Lung (tissue), 17 donors: ENCODE measurements at places on chromosomes 11 and 22. TPM values are rescaled to one million over a fixed set of nuclear protein-coding genes. Genes with fewer than 3 reads are reported as not detected.
A peak's percentile ranks its signal among the peaks of the same experiment; 100 is the strongest.

GRCh38 chr11:2517386-2518064 is 72.7 kb downstream of the KCNQ1 start:
- DNase-seq, result peak; percentile 11

Gene KCNE3
- 10.8 TPM for total RNA-seq

Gene OR4X2
- not detected for total RNA-seq

Gene PTPRCAP
- total RNA-seq, result 13.7 TPM

Gene MS4A6E
- total RNA-seq, result 2.6 TPM

DNA sequence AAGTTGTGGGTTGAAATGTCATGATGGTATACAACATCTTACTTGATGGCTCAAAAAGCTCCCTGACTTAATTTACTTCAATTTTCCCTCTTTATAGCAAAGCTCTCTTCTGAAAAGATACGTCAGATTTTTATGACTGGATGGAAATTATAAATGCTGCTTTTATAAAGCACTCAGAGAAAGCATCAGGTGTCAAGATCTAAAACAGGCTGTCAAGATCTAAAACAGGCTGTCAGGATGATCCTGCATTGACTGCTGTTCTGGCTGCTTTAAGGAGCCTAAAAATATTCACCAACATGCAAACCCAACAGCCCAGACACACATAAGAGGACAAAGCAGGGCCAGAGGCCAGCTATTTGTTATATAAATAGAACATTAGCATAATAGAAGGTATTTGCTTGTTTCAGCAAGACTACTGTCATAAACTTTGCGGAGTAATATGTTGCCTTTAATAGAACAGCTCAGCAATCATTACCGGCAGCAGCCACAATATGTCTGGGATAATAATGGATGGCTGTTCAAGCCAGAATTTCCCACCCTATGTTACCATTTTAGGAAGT is 77.3 kb upstream of the ANO5 start:
- no peak for DNase-seq

Gene INSC
- 0.89 TPM for total RNA-seq

Gene HSPB2
- 4.8 TPM for total RNA-seq

DNA sequence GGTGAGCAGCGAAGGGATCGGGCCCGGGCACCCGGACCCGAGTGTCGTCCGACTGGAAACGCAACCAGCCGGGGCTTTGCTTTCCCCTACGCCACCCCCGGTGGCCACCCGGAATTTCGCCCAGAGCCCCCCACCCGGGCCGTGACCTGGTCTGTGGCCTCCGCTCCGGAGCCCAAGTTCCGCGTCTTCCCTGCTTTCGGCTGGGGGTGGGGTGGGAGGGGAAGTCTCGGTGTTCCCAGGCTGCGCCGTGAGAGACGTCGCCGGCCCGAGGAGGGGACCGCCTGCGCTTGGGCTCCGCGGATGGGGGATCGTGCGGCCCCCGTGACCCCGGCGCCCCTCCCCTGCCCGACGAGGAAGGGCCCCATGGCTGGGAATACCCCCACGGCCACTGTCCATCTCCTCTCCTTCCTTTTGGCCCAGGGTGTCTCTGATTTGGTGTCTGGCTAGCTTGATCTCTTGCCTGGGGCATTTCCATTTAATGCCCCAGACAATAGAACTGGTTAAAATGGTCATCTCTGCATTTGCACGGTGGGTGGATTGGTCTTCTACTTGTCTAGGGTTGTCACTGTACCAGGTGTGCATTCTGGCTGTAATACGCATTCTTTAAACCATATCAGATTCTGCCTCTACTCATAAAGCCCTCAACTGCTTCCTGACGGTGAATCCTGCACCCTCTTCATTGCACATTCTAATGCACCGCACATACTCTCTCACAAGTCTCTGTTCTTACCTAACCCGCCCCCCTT is 789 bp downstream of the SIK2 start:
- DNase-seq, result peak; percentile 55

GRCh38 chr11:118186346-118187107 is 10.1 kb upstream of the SCN2B start:
- no peak for DNase-seq

DNA sequence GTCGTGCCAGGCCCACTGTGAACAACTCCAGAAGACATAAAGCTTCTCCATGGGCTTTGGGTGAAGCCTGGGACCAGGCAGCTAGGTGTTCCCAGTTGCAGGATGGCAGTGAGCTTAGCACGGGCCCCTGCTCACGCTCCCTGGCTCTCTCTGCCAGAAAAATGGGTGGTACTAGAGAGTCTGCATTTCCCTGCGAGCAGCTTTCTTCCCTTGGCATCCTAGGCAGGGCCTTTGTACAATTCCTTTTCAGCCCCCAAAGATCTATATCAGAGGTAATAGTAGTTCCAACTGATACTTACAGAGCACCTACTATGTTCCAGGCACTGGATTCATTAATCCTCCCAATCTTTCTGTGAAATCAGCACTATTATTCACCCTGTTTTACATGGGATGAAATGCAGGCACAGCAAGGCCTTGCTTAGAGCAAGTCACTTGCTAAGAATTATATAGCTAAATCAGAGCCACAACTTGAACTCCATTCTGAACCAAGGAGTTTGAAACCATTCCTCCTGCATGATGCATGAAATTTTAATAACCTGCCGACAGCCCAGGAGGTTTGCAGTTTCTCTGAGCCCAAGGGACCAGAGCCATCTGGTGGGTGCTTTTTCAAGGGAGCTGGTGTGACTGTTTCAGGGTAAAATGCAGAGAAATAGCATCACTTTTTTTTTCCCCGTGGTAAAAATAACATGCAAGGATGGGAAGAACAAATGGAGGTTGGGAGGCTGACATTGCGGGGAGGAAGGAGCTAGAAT is 22.7 kb downstream of the NAV2 start:
- DNase-seq, result no peak

Gene CHRM1
- total RNA-seq, result 1.1 TPM

Gene MYOD1
- not detected for total RNA-seq

- DNase-seq, result no peak
Observed at GRCh38 chr11:60919956-60920355, 4.3 kb upstream of the TMEM132A start.

GRCh38 chr22:37659066-37659896 is 758 bp downstream of the PDXP start:
- peak; percentile 35 for DNase-seq
